ENCODE measurements at places on chromosomes 7 and 10.

DNA sequence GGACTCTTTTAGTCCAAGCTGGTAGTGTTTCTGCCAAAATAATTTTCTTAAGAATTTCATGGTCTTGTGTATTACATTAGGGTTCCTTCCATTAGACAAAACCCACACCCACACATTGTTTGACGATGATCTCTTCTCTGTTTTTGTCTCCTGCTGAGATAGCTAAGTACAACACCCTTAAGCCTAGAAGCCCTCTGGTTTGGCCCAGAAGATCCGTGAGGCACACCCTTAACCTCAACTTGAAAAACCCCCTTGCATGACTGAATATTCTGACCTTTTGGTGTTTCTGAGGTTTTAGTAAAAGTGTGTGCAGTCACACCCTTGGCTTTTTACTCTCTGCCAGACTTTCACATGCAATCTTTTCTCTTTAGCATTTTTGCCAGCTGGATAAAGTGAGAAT, 29.3 kb upstream of the ERCC6 start:
- no peak for DNase-seq

- no peak for DNase-seq
Observed at GRCh38 chr7:157873664-157874063, 536.9 kb downstream of the DNAJB6 start.

- no peak for DNase-seq
Observed at GRCh38 chr7:35035511-35035961, 1.7 kb downstream of the DPY19L1 start.

GRCh38 chr7:94303695-94304094, 91.0 kb upstream of the COL1A2 start:
- DNase-seq: no peak

- DNase-seq: no peak
Observed at GRCh38 chr7:98565103-98565502, 52.0 kb upstream of the NPTX2 start.

GRCh38 chr7:43431020-43431595, 151.8 kb upstream of the STK17A start:
- no peak for DNase-seq

- DNase-seq: no peak
Observed at GRCh38 chr7:14836006-14836405, 66.5 kb downstream of the DGKB start.

GRCh38 chr7:127478024-127478355, 85.5 kb upstream of the ZNF800 start:
- DNase-seq: no peak

- no peak for DNase-seq
Observed at GRCh38 chr10:126734015-126734414, 63.5 kb upstream of the C10orf90 start.

GRCh38 chr10:107966826-107967225, 802.3 kb upstream of the SORCS1 start:
- DNase-seq: no peak

- DNase-seq: no peak
Observed at GRCh38 chr10:77715088-77715487, 77.5 kb upstream of the KCNMA1 start.

- DNase-seq: no peak
Observed at GRCh38 chr7:117572856-117573620, 93.2 kb downstream of the CFTR start.

DNA sequence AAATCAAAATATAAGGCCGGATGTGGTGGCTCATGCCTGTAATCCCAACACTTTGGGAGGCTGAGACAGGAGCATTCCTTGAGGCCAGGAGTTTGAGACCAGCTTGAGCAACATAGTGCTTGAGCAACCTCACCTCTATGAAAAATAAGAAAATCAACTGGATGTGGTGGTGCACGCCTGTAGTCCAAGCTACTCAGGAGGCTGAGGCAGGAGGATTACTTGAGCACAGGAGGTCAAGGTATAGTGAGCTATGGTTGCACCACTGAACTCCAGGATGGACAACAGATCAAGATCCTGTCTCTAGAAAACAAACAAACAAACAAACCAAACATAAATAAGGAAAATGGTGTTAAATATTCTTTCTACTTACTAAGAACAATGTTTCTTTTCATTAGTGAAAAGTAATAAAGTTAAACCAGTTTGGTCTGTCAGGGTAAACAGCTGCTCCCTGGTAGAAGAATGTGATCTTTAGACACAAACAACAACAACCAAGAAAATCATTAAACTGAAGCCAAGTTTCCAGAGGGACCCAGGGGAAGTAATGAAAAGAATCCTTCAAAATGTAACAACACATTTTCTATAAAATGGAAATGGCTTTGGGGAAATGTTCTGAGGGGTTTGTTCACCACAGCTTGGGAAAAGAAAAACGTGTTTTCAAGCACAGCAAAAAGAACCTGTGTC, 17.5 kb upstream of the BAG3 start:
- no peak for DNase-seq

GRCh38 chr7:129677796-129678195, 66.3 kb downstream of the NRF1 start:
- no peak for DNase-seq

DNA sequence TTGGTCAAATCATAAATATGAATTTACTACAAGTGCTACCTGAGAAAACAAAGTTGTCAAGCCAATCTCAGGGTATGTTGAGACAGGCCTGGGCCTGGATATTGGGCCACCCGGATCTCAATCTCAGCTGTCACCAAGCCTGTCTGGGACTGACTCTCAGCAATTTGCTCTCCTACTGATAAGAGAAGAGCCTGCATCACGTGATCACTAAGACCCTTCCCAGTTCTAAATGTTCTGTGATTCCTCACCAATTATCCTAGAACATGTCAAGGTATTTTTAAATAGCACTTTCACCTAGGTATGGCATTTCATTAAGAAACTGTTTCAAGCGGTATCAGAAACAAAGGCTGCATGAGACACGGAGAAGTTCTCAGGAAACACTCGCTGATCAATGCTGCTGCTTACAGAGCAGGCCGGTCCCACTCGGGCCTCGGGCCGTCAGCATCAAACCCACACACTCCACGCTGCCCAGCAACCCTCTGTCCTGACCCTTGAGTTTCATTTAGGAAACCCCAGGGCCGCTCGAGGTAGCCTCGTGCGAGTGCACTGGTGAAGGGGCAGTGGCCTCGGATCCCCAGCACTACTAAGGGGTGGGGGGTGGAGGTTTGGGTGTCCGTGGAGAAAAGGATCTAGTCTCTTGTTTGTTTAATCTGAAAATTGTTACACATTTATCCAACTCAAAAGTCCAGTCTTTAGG, 4.1 kb downstream of the KLF6 start:
- no peak for DNase-seq

DNA sequence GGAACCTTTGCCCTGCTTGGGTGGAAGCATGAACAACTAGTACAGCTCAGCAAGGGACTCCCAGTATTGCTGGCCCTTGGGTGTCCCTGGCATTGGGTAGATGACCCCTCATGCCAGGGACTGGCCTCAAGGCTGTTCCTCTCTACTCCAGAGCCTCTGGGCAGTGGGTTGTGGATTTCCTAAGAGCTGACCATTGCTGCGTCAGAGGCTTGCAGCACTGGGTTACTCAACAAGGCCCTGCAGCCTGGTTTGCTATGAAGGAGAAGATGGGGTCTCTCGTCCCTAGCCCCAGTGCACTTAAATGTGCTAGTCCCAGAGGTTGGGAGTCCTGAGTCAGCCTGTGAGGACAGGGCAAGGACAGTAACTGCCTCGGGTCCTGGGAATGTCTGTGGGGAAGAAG, 2.5 kb downstream of the VSIR start:
- no peak for DNase-seq

- DNase-seq: no peak
Observed at GRCh38 chr10:14736600-14737081, 38.1 kb downstream of the FAM107B start.

DNA sequence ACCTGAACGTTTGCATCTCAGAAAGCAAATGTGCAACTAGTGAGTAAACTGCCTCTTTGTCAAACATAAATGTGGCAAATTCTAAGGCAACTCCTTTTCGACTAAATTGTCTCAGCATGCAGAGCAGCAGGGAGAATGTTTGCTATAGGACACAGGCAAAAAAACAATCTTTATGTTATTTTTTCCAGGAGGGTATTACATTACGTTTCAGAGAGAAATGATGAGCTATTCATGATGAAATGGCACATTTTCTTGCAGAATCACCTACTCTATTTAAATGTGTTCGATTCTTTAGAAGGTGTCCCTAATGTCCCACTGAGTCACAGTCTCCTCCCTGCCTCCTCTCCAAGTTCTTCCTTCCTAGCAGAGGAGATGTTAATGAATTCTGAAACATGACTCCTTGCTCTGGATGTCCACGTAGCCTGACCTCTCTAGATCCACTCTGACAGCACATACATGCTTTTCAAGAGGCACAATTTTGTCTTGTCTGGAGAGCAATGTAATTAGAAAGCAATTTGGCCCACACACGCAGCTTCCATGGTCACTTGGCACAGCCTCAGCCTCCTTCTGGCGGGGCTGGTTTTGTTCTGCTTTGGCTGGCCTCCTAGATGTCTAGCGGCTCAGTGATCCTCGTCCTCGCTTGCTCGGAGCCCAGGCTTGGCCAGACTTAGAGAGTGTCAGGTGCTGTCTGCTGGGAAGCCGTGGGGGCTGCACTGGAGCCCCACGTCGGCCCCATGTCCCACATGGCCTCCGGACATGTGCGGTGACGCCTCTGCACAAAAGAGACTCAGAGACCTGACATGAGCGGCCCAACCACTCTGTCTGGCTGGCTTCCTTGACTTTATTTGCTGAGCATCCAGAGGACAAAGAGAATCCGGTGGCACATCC, 125.7 kb upstream of the ZNF438 start:
- no peak for DNase-seq

DNA sequence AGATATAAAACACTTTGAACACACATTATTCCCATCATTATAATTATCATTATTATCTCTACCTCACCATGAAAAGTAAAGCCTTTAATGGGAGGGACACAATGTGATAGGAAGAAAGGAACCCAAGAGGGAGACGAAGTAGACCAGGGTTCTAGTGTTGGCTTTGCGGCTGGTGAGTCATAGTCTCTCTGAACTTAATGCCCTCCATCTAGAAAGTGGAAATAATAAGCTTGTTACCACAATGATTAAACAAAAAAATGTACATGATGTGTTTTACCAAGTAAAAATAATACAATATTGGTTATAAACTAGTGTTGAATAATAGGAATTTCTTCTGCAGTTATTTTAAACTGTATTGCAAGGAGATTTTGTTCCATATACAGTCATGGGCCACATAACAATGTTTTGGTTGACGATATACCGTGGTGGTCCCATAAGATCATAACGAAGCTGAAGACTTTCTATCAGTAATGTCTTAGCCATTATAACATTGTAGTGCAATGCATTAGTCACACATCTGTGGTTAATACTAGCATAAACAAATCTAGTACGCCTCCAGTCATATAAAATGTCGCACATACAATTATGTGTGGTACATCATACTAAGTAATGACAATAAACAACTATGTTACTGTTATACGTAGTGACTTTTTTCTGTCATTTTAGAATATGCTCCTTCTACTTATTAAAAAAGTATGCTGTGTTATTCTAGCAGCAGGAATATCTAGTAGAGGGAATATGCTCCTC, 450.6 kb upstream of the SORCS1 start:
- DNase-seq: no peak

GRCh38 chr7:5345671-5346070, 62.9 kb downstream of the SLC29A4 start:
- no peak for DNase-seq

DNA sequence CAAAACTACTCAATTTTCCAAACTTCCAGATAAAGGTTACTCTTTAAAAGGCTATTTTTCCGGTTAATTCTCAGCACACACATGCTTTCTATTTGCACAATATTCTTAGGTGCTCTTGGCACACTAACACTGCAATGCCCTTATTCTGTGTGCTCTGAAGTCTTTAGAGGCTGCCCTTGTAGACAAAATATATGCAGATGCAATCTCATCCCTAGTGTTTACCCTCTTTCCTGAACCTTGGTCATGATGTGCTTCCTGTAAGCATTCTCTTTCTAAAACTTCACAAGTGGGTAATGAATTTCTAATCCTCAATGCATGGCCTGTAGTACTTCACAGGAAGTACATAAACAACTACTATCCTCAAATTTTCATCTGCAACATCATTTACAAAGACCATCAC, 41.1 kb upstream of the TUBB8 start:
- no peak for DNase-seq

- no peak for DNase-seq
Observed at GRCh38 chr7:2273866-2274265, 31.8 kb downstream of the NUDT1 start.

DNA sequence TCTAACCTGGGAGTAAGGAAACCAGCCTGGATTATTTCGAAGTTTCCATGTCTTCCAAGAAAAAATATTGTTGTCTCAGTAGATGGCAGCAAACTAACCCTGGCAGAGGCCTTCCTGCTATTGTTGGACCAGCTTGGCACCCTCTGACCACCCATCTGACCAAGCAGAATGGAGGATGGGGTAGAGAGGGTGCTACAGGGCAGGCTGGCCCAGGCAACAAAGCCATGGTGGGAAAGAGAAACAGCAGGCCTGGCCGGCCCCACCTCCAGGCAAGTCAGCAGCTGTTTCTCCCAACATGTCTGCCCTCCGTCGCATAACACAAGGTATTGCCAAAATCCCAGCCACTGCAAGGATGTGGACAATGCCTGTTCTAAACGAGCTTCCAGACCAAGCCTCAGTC, 95.0 kb downstream of the FAM53B start:
- DNase-seq: no peak

DNA sequence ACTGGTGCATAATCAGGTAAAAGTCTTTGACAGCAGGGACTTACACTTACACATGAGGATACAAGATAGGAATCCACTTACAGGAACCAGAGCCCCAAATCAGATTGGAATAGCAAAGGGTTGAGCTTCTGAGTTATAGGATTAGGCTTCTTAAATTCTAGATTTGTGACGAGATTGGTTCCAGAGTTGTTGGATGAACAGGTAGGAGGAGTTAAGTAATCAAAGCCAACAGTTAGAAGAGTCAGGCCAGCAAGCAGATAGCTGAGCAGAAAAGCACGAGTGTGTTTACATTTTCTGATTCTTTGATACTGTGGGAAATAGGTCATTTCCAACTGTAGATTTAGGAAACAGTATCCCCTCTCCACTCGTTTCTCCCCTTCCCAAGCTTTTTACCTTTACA, 167.0 kb downstream of the MDFIC start:
- no peak for DNase-seq

- no peak for DNase-seq
Observed at GRCh38 chr7:80830584-80831285, 88.1 kb downstream of the SEMA3C start.

GRCh38 chr10:120460776-120461175, 3.7 kb downstream of the PLPP4 start:
- no peak for DNase-seq

DNA sequence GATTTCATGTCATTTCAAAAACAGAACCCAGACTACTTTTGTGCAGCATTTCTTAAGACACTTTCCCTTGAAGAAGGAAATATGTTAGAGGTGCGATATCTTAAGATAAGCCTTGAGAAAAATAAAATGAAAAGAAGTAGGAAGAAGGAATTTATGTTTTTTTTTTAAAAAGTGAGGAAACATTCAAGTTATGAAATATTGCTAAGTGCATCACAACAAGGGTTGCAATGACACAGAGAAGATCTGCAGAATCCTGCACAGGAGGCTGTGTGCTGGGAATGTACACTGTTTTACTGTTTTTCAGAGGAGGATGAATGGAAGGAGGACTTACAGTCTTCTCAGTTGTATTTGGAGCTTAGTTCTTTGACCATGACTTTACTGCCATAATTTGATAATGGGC, 79.8 kb upstream of the NME8 start:
- DNase-seq: no peak
